HuH-7.5 (cell line): ENCODE measurements at places on chromosomes 2 and 18.
A peak's percentile ranks its signal among the peaks of the same experiment; 100 is the strongest.

GRCh38 chr2:240386326-240386725 is 49.1 kb upstream of the GPC1 start:
- DNase-seq, result no peak

DNA sequence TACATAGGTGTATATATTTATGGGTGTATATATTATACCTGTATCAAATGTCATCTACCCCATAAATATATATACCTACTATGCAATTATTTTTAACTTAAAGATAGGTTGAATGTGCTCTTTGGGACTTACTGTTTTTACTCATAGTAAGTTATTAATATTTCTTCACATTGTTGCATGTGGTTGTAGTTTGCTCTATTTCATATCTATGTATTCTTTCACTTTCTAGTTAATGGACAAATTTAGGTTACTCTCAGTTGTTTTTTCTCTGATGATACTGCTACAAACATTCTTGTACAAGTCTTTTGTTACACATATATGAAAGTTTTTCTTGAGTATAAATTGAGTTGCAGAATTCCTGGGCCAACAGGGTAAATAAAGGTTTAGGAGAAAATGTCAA is 601.8 kb upstream of the ID2 start:
- DNase-seq, result no peak

DNA sequence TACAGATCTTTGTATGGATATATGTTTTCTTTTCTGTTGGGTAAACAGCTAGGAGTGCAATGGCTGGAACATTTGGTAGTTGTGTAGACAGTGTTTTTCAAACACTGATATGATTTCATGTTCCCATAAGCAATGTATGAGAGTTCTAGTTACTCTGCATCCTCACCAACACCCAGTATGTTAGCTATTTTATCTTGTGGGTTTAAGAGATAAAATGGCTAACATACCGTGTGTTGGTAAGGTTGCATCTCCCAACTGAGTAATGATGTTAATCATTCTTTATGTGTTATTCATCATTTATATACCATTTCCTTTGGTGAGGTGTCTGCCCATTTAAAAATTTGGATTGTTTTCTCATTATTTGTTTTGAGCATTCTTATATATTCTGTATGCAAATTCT is 65.7 kb downstream of the LYPD6B start:
- DNase-seq, result no peak

DNA sequence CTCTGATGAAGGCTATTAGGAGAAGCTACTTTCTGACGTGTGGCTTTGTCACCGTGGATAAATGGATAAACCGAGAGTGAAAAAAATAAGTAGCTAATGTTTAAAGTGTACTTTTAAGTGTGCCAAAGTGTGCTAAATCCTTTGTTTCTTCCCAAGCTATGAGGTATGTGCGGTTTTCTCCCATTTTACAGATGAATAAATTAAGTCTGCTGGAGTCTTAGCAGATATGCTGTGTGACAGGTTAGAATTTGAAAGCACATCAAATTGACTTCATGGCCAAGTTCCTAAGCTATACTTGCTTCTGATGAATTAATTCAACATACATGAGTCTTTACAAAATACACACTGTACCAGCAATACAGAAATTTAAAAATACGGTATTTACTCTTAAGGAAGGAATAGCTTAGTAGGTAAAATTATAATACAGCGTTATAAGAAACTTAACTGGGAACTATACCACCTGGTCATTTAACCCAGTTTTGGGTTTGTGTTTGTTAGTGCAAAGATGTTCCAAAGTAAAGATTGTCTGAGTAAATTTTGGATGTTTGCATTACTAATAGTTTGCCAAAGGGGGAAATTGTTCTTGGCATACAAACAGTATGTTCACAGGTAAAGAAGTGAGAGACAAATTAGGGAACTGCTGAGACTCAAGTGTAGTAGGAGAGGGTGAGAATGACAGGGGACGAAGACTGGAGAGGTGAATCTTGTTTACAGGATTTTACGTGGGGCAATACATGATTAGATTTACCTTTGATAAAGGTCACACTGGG is 1.4 kb downstream of the AGPS start:
- no peak for DNase-seq

DNA sequence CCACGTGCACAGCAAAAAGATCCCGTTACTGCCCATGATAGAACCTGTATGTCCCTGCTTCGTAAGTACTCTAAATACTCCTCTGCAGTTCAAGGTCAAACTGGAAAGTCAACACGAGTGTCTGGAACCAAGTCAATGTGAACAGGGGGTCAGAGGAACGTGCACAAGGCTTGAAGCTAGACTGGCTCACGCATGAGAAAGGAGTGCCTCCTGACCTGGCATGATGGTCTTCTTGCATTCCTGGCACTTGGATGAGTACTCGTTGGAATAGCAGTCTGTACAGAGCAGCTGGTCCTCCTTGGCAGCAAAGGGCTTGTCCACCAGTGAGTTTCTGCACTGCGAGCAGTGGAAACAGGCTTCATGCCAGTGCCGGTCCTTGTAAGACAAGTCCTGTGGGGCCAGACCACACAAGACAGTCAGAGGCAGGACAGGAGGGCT is 25.5 kb downstream of the FHL2 start:
- no peak for DNase-seq

DNA sequence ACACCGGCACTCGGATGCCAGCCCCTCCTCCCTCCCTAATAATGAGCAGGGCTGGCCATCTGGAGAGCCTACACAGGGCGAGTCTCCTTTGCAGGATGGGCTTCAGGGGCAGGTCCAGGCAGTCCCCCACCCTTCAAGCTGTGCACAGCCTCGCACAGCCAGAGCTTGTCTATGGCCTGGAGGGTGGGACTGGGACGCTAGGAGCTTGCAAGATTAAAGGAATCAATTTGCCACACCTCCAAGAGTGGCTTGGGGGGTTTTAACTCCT is 43.9 kb upstream of the OTOF start:
- no peak for DNase-seq

- no peak for DNase-seq
These were observed 67.0 kb upstream of the TCF4 start for GRCh38 chr18:55654986-55655385.

GRCh38 chr2:64989982-64990614 is 899 bp downstream of the SLC1A4 start:
- DNase-seq, result no peak

DNA sequence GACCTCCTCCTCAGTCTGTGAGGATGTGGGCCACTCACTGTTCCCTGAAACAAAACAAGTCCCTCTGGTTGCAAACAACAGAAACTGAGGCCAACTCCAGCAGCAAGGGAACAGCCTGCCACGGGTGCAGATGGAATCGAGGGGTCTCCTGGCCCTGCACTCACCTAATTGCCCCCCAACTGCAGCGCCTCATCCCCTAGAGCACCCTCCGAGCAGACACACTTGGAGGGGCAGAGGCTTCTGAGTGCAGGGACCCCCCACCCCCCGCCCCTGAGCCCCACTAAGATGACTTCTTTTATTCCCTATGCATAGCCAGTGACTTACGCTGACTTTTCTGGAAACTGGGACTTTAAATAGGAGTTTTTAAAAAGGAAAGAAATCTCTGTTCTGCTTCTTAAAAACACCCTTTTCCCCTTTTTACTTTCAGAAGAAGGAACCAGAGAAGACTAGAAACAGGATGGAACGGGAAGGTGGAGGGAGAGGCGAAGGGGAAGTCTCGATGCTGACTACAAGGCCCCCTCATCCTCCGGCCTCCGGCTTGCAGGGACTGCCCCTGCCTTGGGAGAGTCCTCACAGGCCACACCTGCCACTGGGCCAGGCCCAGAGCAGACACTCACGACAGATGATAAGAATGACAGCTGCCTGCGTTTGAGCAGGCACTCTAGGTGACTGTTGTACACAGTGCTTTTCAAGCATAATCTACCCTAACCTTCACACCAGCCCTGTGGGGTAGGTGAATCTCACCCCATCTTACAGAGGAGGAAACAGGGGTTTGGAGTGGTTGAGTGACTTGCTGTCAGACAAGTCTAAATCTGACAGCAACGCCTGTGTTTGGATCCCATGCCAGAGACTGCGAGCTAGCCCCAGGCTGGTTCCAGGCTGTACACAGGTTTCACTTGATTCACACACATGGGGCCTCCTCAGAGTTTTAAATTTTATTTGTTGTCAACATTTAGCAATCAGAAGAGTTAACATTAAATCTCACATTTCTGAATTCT is 28.2 kb upstream of the BIN1 start:
- DNase-seq, result no peak

DNA sequence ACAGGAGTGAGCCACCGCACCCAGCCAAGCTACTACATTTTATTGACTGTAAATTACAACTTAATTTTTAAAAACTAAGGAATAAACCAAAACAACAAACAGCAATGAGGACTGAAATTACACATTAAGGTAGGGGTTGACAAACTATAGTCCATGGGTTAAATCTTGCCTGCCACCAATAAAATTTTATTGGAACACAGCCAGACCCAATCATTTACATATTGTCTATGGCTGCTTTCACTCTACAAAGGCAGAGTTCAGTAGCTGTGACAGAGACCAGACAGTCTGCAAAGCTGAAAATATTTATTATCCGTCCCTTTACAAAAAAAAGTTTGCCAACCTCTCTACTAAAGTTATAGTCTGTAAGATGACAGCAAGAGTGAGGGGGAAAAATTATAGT is 24.3 kb upstream of the UGP2 start:
- DNase-seq, result no peak

- no peak for DNase-seq
These were observed 44.4 kb downstream of the CERS6 start for GRCh38 chr2:168500516-168500915.

- DNase-seq, result no peak
These were observed 120.4 kb upstream of the KLF7 start for GRCh38 chr2:207286106-207286505.

DNA sequence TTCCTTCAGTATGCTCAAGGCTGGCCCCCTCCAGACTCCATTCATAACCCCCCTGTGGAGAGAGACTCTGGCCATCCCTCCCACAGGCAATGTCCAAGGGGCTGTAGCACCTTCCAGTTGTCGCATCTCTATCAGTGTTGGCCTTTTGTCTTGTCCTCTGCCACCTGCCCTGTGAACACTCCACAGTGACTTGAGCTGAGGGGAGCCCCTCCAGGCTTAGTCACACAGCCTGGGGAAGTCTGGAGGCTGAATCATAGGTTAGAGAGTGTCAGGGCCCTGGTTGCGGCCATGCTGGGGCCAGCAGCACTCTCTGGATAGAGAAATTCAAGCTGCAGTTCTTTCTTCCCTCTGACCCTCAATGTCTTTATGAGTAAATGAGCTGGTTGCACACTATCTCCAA is 64.7 kb downstream of the GYPC start:
- no peak for DNase-seq

- no peak for DNase-seq
These were observed 1.5 kb downstream of the KCNIP3 start for GRCh38 chr2:95298486-95299111.

DNA sequence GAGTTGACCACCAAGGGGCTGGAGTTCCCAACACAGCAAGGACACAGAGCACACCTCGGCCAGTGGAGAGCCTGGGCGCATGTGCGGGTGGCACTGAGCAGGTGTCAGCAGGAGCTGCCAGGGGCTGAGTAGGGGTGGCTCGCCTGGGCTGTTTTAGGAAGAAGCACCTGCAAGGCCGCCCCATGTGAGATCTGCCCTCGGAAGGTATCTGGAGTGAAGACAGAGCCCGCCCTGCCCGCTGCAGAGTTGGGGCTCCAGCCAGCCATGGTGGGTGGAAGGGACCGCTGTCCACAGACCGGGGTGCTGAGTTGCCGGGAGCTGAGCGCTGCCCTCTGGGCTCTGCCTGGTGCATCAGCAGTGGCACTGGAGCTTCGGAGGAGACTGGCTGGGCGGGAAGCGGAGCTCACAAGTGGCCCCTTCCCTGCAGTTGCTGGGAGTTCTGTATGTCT is 35.2 kb downstream of the MTERF4 start:
- no peak for DNase-seq

- DNase-seq, result no peak
These were observed 776.1 kb upstream of the RAB6C start for GRCh38 chr2:129203331-129203730.

- peak; percentile 37 for DNase-seq
These were observed 2.7 kb downstream of the KLHL14 start for GRCh38 chr18:32770054-32770665.

DNA sequence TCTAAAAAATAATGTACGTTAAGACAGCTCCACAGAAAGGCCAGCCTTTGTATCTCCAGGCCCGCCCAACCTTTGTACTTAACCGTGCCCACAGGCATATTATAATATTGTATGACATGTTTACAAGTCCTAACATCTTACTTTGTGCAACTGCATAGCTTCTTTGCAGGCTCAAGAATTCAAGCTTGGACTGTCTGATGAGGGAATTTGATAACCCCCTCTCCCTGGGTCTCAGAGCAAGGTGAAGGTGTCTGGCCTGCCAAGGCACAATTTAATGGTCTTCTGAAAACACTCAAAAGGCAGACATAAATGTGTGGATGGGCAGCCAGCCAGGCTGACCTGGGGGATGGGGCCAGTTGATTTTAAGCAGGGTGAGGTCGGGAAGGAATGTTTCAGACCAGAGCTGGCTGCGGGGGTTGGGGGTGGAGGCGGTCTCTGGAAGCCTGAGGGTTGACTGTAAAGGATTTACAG is 732.7 kb upstream of the FANCL start:
- no peak for DNase-seq

DNA sequence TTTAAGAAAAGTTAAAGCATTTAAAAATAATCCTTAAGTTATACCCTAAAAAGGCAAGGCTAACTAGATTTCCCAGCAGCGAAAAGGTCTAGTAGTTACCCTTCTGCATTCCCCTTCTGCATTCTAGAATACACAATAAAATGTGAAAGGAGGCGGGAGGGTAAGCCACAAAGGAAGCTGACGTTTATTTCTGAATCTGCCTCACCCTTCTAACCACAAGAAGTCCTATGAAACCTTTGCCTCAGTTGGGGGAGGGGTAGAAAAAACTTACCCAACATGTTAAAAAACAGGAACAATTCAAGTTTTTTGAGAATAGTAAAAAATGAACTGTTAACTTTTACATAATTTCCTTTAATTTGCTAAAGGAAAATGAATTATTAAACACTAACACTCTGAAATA is 11.3 kb downstream of the STK17B start:
- no peak for DNase-seq
